ENCODE measurements at places on chromosomes 7 and 10. TPM values are rescaled to one million over a fixed set of nuclear protein-coding genes. Genes with fewer than 3 reads are reported as not detected.

SDHAF3 gene
- total RNA-seq = 26.9 TPM

DNA sequence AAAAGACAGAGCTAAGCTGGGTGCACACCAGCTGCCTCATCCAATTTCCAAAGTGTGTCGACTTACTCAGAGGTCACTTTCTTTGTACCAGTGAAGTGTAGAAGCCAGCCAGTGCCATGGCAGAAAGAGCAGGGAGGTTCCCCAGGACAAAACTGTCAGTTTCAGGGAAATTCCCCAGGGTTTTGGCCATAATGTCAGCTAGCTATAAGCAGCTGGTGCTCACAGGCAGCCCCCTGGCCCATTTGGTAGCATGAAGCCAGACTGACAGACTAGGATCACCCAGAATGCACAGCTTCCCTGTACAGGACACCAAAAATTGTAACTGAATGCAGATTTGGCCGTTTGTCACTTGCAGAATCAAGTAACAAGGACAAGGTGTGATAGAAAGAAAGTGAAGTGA is 28.6 kb downstream of the MRPL32 start:
- no peaks in the 10 kb centered on the region for H3K27me3 ChIP-seq
- no peak overlapping the region for H3K27ac ChIP-seq
- peaks cover 13% of the 10 kb centered on the region for H3K4me1 ChIP-seq
- H3K36me3 ChIP-seq = no peaks in the 10 kb centered on the region

ZNF248 gene
- 11.2 TPM for total RNA-seq

- no peaks in the 10 kb centered on the region for H3K4me1 ChIP-seq
- DNase-seq = no peak
- H3K4me3 ChIP-seq = no peak overlapping the region
- H3K27me3 ChIP-seq = no peaks in the 10 kb centered on the region
Measured at GRCh38 chr7:52961084-52961483, 74.3 kb upstream of the POM121L12 start.

DNA sequence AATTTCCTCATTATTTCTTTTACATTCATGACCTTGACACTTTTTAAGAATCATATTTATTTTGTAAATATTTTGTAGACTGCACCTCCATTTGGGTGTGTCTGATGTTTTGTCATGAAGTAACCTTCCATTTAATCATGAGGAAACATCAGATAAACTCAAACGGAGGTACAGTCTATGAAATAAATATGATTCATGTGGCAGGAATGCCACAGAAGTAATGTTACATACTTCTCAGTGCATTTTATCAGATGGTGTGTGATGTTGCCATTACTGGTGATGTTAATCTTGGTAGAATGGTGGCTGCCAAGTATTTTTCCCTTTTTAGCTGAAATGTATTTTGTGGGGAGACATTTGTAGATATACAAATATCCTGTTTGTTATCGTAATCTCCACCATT is 64.9 kb downstream of the ZNF37A start:
- H3K36me3 ChIP-seq = no peaks in the 10 kb centered on the region
- no peak for DNase-seq
- no peaks in the 10 kb centered on the region for H3K27me3 ChIP-seq
- no peak overlapping the region for H3K4me3 ChIP-seq
- no peaks in the 10 kb centered on the region for H3K4me1 ChIP-seq
- no peak overlapping the region for H3K27ac ChIP-seq

- peaks cover 9% of the 10 kb centered on the region for H3K4me1 ChIP-seq
- H3K27me3 ChIP-seq = peaks cover 13% of the 10 kb centered on the region
- no peak for DNase-seq
- H3K36me3 ChIP-seq = no peaks in the 10 kb centered on the region
Measured at GRCh38 chr7:73885975-73886798, 25.2 kb downstream of the TMEM270 start.
